Activated CD4-positive, alpha-beta T cell treated with anti-CD3 and anti-CD28 coated beads, Interleukin-2, amount 10 ng/mL, durations not matched to agents 7 days and 5 days (primary cell): ENCODE measurements at places on chromosomes 6 and 20. TPM values are rescaled to one million over a fixed set of nuclear protein-coding genes. Genes with fewer than 3 reads are reported as not detected.
A peak's percentile ranks its signal among the peaks of the same experiment; 100 is the strongest.

DNA sequence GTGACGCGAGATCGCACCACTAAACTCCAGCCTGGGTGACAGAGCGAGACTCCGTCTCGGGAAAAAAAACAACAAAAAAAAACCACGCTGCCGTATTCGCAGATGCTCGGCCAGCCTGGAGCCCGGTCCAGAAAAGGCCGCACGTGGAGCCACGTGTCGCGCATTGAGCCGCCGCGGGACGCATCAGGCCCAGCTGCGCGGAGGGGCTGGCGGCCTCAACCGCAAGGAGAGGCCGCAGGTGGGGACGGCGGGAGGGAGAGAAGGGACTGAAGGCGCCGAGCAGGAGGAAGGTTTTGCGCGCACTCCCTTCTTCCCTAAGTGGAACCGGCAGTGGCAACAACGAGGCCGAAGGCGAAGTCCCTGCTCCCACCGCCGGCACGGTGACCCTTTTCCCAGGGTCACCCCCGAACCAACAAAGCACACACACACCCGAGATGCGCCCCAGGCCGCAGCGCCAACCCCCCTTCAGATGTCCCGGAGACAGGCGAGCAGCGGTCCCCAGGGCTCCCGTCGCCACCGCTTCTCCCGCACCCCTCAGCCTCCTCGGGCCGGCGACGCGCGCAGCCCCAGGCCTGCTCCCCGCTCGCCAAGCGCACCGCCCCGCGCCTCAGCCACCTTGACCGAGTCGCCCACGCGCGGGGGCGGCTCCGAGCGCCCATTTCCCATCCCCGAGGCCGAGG, 681 bp downstream of the SYCP2 start:
- no peak for DNase-seq
- peak overlapping the region; percentile 50 for H3K4me3 ChIP-seq
- peak overlapping the region; percentile 41 for H3K27ac ChIP-seq
- H3K4me1 ChIP-seq = peaks cover 28% of the 10 kb centered on the region
- H3K36me3 ChIP-seq = no peaks in the 10 kb centered on the region

- H3K4me1 ChIP-seq = peaks cover 15% of the 10 kb centered on the region
- no peaks in the 10 kb centered on the region for H3K27me3 ChIP-seq
- no peak overlapping the region for H3K4me3 ChIP-seq
- peak overlapping the region; percentile 42 for H3K27ac ChIP-seq
- DNase-seq = no peak
Measured at GRCh38 chr6:8075185-8075584, 11.0 kb upstream of the BLOC1S5 start.

- H3K27ac ChIP-seq = no peak overlapping the region
- no peak for DNase-seq
- H3K4me1 ChIP-seq = no peaks in the 10 kb centered on the region
- H3K4me3 ChIP-seq = no peak overlapping the region
Measured at GRCh38 chr6:158372574-158372973, 60.3 kb downstream of the TULP4 start.

DNA sequence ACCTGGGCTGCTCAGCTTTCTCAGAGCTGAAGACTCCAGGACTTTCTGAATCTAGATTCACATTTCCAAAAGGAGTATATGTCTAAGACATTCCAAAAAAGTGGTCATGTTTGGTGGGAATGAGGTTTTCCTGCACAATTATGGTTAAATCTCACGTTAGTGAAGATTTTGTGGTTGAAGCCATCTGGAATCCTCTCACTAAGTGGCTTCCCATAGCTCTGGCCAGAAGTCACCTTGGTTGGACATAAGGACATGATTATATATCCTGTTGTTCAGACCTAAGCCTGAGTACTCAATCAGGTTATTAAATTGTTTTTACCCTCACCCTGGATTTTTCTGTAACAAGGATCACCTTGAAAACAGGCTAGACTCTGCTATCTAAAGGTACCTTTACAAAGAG, 176.1 kb upstream of the PLN start:
- H3K4me1 ChIP-seq = no peaks in the 10 kb centered on the region
- no peak overlapping the region for H3K27ac ChIP-seq
- no peak for DNase-seq
- H3K36me3 ChIP-seq = peaks cover 2% of the 10 kb centered on the region

DNA sequence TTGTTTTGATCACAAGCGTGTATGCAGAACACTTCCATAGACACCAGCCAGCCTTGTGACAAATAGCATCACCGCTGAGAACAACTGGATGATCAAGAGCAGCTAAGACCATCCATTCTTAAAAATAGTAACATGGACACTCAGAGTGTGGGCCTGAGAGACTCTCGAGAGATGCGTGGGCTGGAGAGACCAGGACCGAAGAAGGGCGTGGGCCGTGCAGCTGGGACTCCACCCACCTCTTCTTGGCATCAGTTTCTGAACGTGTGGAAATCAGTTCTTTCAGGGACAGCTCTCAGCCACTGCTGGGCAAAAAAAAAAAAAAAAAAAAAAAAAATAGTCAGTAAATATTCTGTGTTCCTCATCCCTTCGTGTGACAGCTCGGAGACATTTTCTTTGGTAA, 314.5 kb upstream of the CDH4 start:
- H3K27me3 ChIP-seq = no peaks in the 10 kb centered on the region
- H3K36me3 ChIP-seq = no peaks in the 10 kb centered on the region
- no peak for DNase-seq
- no peak overlapping the region for H3K4me3 ChIP-seq

DNA sequence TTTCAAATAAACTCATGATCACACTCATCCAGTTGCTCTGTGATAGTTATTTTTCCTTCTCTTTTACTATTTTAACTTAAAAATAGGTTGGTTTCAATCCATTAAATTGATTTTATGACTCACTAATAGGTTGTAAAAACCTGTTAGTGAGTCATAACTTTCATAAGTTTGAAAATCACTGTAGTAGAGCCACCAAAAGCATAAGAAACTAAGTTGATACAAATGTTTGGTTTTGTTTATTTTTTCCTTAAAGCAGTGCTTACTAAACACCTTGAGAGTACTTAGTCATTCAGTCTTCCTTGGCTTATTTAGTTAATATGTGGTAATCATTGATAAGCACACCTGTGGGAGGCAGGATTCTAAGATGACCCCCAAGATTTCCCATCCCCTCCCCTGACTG, 312.1 kb upstream of the MAN1A1 start:
- H3K27me3 ChIP-seq = no peaks in the 10 kb centered on the region
- H3K4me1 ChIP-seq = no peaks in the 10 kb centered on the region
- no peak overlapping the region for H3K27ac ChIP-seq
- no peak overlapping the region for H3K4me3 ChIP-seq

DNA sequence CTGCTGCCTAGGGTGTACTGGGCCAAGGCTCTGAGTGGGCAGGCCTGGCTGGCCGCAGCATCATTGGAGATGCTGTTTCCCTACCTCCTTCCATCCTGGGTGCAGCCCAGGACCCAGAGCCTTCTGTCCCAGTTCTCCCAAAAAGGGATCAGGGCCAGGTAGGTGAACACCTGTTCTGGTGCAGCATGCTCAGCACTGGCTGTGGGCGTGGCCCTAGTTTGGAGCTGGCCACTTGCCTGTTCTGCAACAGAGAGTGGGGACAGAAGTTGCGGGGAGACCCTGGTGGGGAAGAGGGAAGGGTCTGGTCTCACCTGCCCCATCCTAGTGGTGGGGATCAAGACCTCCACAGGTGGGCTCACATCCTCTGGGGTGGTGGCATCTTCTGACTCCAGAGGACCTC, 1.4 kb upstream of the ARMC12 start:
- no peak overlapping the region for H3K4me3 ChIP-seq
- H3K4me1 ChIP-seq = peaks cover 56% of the 10 kb centered on the region
- no peak for DNase-seq
- H3K36me3 ChIP-seq = no peaks in the 10 kb centered on the region
- no peaks in the 10 kb centered on the region for H3K27me3 ChIP-seq

DNA sequence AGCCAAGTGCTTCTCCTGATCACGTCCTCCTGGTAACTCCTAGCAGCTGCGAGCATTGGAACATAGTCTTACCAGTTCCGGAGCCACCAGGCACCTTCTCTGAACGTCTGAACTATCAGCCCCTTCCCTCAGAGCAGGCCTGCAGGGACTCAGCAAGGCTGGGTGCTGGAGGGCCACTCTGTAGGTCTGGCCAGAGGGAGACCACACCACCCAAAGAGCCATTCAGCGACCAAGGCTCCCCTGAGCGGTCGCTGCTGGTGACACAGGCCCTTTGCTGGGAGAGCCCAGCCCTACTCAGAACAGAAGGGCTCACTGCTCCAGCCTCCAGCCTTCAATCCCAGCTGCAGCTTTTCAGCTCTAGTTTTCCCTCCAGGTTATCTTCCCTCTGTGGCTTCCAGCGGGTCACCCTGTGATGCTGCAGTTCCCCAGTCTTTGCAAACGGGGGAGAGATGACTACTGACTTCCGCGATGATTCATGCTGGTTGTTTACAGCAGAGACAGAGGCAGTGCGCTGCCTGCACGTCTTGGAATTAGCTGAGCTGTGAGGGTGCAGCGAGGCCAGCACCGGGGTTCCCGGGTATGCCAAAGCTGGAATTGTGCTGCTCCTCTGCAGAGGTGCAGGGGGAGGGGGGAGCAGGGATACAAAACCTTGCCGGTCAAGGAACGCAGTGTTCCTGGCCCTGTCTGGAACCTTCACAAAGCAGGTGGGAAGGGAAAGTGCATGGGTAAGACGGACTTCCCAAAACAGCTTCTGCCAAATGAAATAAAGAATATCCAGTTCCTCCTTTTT, 161.4 kb downstream of the LY86 start:
- peaks cover 25% of the 10 kb centered on the region for H3K4me1 ChIP-seq
- no peak overlapping the region for H3K4me3 ChIP-seq
- peak; percentile 61 for DNase-seq

DNA sequence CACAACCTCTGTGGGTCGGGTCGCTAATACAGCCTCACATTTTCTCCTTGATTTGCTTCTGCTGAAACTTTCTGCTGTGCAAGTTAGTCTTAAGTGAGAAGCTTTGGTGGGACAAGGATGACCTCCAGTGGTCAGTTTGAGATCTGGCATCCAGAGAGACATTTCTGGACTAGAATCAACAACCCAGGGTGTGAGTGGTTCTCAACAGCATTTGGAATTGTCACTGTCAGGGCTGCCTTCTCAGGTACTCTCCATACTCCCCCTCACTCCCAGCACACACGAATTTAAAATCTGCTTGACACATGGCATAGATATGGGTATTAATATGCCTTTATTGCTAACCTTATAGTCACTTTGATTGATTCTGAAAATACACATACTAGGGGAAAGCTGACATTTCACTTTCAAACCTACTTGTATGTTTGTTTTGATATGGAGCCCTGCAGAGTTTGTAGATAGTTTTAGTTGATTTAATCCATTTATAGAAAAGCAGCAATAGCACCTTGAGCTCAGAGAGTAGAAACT, 13.2 kb downstream of the OTOR start:
- DNase-seq = peak; percentile 58
- H3K27me3 ChIP-seq = peaks cover 29% of the 10 kb centered on the region
- H3K4me1 ChIP-seq = no peaks in the 10 kb centered on the region
- H3K27ac ChIP-seq = no peak overlapping the region

- H3K27me3 ChIP-seq = no peaks in the 10 kb centered on the region
- DNase-seq = no peak
- H3K27ac ChIP-seq = no peak overlapping the region
- H3K36me3 ChIP-seq = no peaks in the 10 kb centered on the region
- no peak overlapping the region for H3K4me3 ChIP-seq
Measured at GRCh38 chr6:74268815-74269599, 573.0 kb downstream of the CD109 start.

DNA sequence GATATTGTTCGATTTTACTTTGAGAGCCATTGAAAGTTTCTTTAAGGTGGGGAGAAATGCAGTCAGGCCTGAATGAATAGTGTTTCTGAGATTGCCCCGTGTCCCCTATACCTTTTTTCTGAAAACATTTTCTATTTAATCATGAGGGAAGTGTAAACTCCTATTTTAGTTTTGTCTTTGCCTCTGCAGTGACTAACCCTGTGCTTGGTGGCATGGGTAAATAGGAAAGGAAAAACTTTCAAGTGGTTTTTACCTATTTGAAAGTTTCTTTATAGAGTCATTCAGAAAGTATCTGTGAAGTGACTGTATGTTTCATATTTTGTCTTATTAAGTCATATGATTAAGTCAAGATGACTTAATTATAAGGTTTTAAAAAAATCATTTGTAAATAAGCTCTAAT, 14.5 kb downstream of the SNRNP48 start:
- DNase-seq = no peak
- no peak overlapping the region for H3K27ac ChIP-seq
- H3K4me3 ChIP-seq = no peak overlapping the region
- H3K4me1 ChIP-seq = peaks cover 17% of the 10 kb centered on the region
- peaks cover 55% of the 10 kb centered on the region for H3K36me3 ChIP-seq

- H3K36me3 ChIP-seq = no peaks in the 10 kb centered on the region
- no peak overlapping the region for H3K27ac ChIP-seq
Measured at GRCh38 chr20:64236137-64237088, 19.1 kb upstream of the PCMTD2 start.

- no peak overlapping the region for H3K27ac ChIP-seq
- H3K4me1 ChIP-seq = no peaks in the 10 kb centered on the region
- no peaks in the 10 kb centered on the region for H3K36me3 ChIP-seq
- H3K27me3 ChIP-seq = no peaks in the 10 kb centered on the region
- no peak for DNase-seq
- no peak overlapping the region for H3K4me3 ChIP-seq
Measured at GRCh38 chr6:81838031-81838430, 85.5 kb upstream of the TENT5A start.

DNA sequence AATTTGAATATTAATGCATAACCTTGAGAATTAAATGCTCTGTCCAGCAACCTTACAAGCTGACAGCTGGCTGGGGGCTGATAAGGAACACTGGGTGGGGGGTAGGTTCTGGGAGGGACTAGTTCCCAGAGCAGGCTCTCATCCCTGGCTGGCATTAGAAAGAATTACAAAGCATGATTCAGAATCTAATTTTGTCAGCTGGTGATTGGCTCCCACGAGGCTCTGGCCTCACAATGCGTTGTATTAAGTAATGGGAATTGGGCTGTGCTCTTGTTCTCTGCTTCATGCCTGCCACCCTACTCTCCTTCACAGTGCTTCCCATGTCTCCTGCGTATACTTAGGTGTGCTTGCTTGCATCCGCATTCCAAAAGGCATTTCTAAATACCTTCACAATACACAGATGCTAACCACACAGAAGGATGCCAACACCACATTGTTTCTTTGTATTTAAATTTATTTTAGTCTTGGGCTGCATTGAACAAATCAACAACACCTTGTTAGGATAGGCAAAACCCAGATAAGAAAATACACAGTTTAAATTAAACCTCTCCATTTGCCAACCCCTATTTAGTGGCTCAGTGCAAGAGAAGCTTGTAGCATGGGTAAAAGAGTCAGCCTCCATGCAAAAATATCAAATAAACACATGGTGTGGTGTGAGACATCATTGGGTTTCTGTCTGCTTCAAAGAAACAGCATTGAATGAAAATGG, 434.5 kb upstream of the JAG1 start:
- H3K4me3 ChIP-seq = no peak overlapping the region
- no peaks in the 10 kb centered on the region for H3K27me3 ChIP-seq
- DNase-seq = no peak
- H3K36me3 ChIP-seq = no peaks in the 10 kb centered on the region
- no peak overlapping the region for H3K27ac ChIP-seq
- H3K4me1 ChIP-seq = no peaks in the 10 kb centered on the region

Gene MATN4
- 0.25 TPM for total RNA-seq

Gene DDR1
- total RNA-seq = 4.5 TPM
